IMR-90 (cell line): ENCODE measurements at places on chromosomes 6 and 20.

GRCh38 chr20:46022411-46023147 is 6.4 kb upstream of the SLC12A5 start:
- DNase-seq, result peak; percentile 9

- no peak for DNase-seq
Measured at GRCh38 chr20:23063168-23063567, 13.7 kb upstream of the THBD start.

DNA sequence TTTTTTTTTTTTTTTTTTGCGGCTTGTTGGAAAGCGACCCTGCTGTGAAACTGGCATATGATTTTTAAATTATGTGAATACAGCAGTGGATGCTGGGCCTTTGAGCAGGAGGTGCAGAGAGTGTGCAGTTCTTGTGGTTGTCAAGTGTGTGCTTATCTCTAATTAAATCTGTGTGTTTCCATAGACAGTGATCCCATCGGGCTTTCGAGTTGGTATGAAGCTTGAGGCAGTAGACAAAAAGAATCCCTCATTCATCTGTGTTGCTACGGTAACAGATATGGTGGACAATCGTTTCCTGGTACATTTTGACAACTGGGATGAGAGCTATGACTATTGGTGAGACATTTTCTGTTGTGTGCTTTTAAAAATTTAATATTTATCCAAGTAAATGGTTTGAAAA is 52.4 kb downstream of the L3MBTL3 start:
- DNase-seq, result no peak

DNA sequence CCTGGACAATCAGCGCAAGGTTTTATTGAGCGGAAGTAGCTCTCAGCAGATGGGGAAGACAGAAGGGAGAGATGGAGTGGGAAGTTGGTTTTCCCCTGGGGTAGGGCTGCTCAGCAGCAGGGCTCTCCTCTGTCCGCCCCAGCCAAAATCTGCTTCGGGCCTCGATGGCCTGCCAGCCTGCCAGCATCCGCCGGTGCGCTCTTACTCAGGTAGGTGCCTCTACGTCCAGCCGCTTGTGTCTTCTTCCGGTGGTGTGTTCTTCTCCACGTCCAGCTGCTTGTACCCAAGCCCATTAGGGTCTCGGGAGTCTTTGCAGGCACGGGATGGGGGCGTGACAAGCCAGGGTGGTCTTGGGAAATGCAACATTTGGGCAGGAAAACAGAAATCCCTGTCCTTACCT is 1340.0 kb upstream of the MAP3K7 start:
- DNase-seq, result no peak

- DNase-seq, result no peak
Measured at GRCh38 chr20:8242827-8243724, 111.0 kb downstream of the PLCB1 start.

GRCh38 chr6:56637640-56638039 is 5.0 kb downstream of the DST start:
- peak; percentile 80 for DNase-seq

GRCh38 chr6:135323202-135323668 is 142.1 kb downstream of the MYB start:
- DNase-seq, result no peak

GRCh38 chr6:81625216-81625615 is 127.3 kb downstream of the TENT5A start:
- peak; percentile 32 for DNase-seq

GRCh38 chr6:166770216-166771116 is 143.4 kb upstream of the RPS6KA2 start:
- DNase-seq, result peak; percentile 10

GRCh38 chr6:109449795-109450673 is 5.5 kb downstream of the MICAL1 start:
- DNase-seq, result no peak

GRCh38 chr6:163383912-163384311 is 30.6 kb upstream of the QKI start:
- DNase-seq, result peak; percentile 21

- no peak for DNase-seq
Measured at GRCh38 chr6:152379423-152379822, 257.7 kb downstream of the SYNE1 start.

GRCh38 chr6:62707156-62707555 is 421.1 kb upstream of the KHDRBS2 start:
- DNase-seq, result no peak

- DNase-seq, result no peak
Measured at GRCh38 chr6:84501315-84501714, 263.1 kb downstream of the TBX18 start.

GRCh38 chr6:42260396-42260888 is 42.8 kb upstream of the MRPS10 start:
- no peak for DNase-seq

DNA sequence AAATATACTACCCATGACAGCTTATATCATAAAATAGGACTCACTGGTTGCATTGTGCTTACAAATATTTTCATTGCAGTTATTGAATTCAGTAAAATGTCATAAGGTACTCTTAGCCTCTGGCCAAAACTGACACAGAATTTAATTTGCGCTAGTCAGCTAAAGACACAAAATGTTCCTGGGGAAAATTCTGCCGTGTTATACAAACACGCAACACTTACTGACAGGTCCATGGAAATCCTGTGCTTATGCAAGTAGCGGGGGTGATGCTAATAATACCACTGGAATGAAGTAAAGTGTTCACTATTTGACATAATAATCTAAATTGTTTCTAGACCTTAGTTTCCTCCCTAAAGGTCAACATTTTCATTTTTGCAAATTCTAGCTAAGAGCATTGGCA is 354.4 kb upstream of the RSPO3 start:
- DNase-seq, result no peak

- DNase-seq, result no peak
Measured at GRCh38 chr6:2434116-2434515, 188.7 kb upstream of the GMDS start.

GRCh38 chr20:8782804-8783203 is 286.1 kb upstream of the PLCB4 start:
- DNase-seq, result peak; percentile 43

- peak; percentile 93 for DNase-seq
Measured at GRCh38 chr6:1612974-1613306, 3.2 kb downstream of the FOXC1 start.

GRCh38 chr6:152651986-152652385 is 14.8 kb upstream of the SYNE1 start:
- peak; percentile 41 for DNase-seq

DNA sequence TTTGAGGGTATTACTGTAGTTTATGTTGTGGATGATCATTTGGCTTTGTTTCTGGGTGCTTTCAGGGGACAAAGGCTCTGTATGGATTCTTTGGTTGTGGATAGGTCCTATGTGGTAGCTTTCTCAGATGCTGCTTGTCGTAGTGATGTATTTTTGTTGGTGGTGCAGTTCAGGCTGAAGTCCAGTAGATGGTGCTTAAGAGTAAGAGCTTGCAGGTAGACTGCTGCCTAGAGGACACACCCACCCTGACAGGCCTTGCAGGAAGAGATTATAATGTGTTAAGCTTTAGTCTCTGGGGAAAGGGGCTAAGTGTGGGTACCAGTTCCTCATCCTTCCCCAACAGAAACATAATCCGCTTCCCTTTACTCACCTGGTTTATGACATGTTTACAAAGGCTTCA is 62.6 kb upstream of the ADGRB3 start:
- no peak for DNase-seq

DNA sequence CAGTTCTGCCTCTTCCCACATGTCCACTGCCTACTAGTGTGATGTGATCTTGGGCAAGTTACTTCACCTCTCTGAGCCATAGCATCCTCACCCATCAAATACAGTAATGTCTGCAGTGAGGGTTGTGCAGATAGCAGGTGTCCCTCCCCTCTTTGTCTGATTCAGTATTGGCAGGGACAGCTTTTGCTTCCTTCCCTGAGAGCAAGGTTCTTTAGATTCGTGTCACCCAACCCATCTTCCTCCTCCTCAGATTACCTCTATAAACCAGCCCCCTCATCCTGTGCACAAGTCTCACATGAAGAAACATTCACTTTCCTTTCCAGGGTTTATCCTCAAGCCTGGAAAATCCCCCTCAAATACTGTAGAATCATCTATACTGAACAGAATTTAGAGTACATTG is 15.4 kb downstream of the ACTR5 start:
- DNase-seq, result no peak

- DNase-seq, result no peak
Measured at GRCh38 chr6:132751306-132751705, 6.4 kb downstream of the VNN2 start.

GRCh38 chr6:24374612-24375011 is 16.8 kb upstream of the DCDC2 start:
- DNase-seq, result no peak

GRCh38 chr20:53917145-53918019 is 153.0 kb downstream of the BCAS1 start:
- DNase-seq, result no peak

DNA sequence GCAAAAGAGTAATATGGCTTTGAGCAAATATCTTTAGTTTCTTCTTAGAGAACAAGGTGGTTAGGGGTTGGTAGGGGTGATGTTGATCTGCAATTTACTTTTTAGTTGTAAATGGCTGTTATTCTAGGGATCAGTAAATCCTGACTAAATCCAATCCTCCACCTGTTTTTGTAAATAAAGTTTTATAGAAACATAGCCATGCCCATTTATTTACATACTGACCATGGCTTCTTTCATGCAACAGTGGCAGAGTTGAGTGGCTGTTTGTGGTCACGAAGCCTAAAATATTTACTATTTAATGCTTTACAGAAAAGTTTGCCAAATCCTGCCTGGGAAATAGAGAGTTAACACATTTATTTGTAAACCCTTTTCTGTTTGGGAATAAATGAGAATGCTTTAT is 14.7 kb downstream of the HIVEP1 start:
- DNase-seq, result no peak

- no peak for DNase-seq
Measured at GRCh38 chr6:139962654-139963347, 588.4 kb upstream of the CITED2 start.

- no peak for DNase-seq
Measured at GRCh38 chr20:30919514-30920188, 337.8 kb upstream of the DEFB115 start.

GRCh38 chr6:111872401-111873177 is 663 bp downstream of the FYN start:
- DNase-seq, result peak; percentile 30

DNA sequence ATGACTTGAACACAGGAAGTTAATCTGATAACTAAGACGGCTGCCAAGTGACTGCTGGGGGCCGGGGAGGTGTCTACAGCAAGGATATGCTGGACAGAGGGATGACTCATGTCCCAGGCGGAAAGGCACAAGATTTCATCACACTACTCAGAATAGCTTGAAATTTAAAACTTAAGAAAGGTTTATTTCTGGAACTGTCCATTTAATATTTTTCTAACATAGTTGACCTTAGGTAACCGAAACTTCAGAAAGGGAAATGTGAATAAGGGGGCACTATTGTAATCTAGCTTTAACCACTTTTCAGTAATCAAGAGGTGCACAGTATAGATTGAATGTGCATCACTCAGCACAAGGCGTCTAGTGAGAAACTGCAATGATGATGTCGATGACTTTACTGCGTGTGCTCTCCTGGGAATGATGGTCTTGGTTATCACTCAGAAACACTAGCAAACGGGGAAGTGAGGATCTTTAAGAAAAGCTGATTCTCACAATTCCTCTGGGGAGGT is 171.5 kb downstream of the QKI start:
- DNase-seq, result peak; percentile 93

GRCh38 chr20:47667531-47668312 is 117.6 kb downstream of the SULF2 start:
- no peak for DNase-seq
